Fibroblast of mammary gland (primary cell): ENCODE measurements at places on chromosomes 5 and 9.

DNA sequence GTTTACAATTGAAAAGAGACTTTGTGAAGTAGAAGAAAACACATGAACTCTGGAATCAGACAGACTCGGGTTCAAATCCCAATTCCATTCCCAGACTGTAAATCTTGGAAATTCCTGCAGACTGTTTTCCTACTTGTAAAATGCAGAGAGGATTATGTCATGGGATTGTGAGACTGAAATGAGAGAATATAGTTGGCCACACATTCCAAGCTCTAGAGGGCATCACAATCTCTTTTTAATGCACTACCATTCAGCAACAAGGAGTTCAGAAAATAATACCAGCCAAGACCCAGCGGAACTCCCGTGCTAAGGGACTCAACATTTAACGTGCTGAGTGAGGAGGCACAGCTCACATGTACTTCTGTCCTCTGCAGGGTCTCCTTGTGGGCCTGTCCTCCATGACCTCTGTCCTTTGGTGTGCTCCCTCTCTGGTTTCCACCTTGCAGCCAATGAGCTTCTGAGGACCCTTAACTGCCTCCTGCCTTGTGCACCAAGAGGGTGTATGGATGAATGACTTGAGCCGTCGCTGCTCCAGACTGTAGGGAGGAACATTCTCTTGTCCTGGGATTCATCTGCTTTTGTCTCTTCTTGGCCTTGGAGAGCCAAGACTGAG is 263.5 kb downstream of the NTRK2 start:
- no peak for DNase-seq

GRCh38 chr5:142175461-142176142 is 67.0 kb downstream of the NDFIP1 start:
- DNase-seq = no peak

- peak; percentile 17 for DNase-seq
These were observed 109.9 kb downstream of the DROSHA start for GRCh38 chr5:31421806-31422586.

GRCh38 chr5:56350597-56351170 is 117.6 kb upstream of the ANKRD55 start:
- peak; percentile 96 for DNase-seq

- DNase-seq = peak; percentile 81
These were observed 23.3 kb upstream of the MGAT1 start for GRCh38 chr5:180825768-180826525.

GRCh38 chr5:158758675-158759074 is 341.0 kb downstream of the EBF1 start:
- peak; percentile 85 for DNase-seq
